ENCODE measurements at places on chromosomes 3 and 15.

- peak; percentile 93 for DNase-seq
Measured at GRCh38 chr3:46629551-46630517, 17.5 kb downstream of the FAM240A start.

DNA sequence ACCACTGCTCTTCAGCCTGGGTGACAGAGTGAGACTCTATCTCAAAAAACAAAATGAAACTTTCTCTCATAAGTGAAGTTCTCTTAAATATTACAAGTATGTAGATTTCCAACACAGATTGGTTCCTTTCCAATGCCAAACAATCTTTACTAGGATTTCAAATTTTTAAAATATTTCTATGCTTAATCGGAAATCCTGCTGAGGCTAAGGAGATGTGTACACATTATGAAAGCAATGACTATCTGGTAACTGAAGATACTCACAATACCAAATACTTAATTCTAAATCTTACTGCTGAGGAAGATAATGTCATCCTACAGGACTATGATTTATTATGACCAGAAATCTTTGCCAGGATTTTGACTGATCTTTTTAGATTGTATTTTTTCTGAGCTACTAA is 255.6 kb upstream of the ZNF717 start:
- DNase-seq: no peak

DNA sequence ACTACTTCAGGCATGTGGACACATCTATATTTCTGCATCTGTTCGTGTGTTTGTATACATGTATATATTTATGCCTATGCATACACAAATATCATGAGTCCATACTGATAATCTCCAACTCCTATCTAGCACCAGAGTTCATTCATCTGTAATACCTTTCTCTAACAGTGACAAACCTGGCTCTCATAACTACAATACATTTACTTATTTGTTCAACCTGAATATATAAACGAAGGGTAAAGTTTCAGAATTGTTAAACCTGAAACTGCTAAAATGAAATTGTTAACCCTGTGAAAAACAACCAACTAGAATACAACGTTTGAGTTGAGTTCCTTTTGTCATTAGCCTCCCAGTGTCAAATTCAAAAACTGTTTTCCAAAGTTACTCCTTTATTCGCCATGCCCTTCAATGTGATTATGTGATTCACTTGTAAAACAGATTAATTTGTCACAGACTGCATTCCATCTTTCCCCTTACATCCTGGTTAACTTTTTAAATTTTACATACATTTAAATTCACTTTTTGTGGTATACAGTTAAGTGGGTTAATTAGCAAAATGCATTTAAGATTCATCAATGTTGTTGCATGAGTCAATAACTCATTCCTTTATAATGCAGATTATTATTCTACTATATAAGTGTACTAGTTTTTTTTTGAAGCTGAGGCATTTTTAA is 58.5 kb downstream of the PIK3R4 start:
- DNase-seq: no peak

GRCh38 chr3:18751514-18751913 is 326.4 kb upstream of the SATB1 start:
- DNase-seq: no peak

DNA sequence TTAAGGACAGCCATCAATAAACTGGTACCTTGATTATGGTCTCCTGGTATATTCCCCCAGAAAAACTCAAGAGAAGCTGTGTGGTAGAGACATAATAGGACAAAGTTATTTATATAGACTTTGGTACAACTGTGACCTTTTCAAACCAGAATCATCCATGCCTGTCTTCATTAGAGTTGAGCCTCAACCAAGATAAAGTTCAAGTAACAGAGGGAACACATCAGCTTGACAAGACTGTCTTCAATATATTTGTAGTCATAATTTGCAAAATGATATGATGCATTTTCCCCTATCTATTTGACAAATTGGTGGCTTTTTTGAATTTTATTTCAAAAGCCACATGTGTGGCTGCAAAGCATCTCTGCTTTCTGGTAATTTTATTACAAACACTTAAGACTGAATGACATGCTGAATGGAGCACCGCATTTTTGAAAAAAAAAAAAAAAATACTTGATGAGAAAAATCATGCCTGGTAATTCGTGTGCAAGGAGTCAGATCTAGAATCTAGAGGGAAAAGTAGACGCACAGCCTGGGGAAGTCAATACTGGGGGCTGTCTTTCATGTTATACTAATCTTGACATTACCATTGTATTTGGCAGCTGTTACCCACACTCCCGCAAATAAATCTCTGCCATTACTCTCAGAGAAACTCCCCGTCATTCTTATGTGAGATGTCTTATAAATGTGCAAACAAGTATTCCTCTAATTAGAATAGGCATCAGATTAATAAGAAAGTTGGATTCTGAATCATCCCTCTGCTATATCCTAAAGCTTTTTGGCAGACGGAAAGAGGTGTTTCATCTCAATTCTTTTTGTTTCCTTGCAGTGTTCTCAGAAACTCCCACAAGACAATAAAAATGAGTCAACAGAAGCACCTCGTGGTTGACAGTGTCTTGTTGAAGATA is 554.8 kb upstream of the CBLB start:
- no peak for DNase-seq

DNA sequence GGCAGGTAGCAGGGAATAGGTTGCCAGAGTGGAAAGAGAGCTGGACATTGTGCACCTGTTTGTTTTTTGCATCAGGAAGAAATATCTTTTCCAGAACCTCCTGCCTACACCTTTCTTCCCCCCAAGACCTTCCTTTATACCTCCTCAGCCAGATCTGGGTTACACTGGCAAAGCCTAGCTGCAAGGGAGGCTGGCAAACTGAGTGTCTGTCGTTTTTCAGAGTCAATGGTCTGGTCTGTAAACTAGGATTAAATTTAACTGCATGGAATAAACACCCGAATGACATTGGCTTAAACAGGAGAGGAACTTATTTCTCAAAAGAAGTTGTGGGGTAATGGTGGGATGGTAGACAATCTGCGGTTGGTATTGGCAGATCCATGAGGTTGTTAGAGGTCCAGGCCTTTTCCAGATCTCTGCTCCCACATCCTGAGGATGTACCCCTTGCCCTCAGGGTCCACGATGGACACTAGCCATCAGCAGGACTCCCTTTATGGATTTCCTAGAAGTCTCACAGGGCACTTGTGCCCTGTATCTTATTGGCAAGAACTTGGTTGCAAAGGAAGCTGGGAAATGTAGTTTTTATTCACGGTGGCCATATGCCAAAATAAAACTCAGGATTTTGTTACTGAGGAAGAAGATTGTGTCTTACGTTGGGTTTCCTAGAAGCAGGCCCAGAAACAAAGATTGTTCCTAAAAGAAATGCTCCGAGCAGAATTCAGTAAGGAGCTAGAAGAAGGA is 3.2 kb upstream of the RARRES1 start:
- no peak for DNase-seq

GRCh38 chr3:184766555-184767261 is 45.3 kb upstream of the VPS8 start:
- DNase-seq: no peak

- no peak for DNase-seq
Measured at GRCh38 chr3:192817053-192817452, 89.7 kb upstream of the FGF12 start.

DNA sequence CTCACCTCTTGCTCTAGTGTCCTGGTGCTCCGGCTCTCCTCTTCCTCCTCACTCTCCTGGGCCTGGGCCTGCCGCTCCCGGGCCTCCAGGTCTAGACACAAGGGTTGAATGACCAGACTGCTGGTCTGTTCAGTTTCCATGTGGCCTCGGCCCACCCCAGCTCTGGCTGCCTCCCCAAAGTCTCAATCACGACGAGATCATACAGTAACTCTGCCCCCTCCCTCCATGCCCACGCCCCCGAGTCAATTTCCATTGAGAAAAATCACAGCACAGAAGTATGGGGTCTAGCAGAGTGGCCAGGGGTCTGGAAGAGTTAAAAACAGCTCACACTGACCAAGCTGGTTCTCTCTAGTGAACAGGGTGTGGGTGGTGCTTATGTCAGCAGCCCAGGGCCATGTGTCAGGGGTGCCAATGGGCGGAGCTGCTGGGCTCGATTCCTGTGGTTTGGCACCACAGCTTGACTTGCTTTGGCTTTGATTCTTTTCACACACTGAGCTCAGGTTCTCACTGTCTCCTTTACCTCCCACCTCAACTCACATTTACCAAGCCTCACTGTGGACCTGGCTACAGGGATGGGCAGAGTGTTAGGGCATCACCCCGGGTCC is 6.9 kb downstream of the C15orf62 start:
- DNase-seq: no peak

DNA sequence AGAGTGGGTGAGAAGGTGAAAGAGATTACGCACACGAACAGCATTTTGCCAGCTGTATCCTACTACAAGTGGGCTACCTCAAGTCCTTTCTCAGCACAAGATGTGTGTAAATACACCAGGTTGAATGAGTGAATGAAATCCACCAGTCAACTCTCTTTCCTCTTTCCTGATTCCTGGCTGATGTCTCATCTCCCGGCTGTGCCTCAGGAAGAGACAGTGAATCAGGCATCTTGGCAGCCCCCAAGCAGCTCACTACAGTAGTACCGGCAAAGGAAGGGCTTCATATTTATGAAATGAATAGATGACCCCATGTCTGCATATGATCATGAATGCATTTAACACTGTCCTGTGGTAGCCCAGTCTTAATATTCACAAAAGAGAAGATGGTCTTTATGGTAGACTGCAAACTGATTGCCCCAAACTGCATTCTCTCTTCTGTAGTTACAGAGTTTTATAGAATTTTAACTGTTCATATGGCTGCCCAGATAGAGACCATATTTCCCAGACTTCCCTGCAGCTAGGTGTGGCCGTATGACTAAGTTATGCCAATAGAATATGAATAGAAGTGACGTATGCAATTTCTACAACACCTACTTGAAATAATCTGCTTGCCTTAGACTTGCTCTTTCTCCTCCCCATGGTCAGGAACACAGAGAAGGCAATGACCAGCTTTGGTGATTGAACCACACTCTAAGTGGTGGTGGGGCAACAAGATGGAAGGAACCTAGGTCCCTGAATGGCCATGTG is 22.7 kb downstream of the MGLL start:
- no peak for DNase-seq

DNA sequence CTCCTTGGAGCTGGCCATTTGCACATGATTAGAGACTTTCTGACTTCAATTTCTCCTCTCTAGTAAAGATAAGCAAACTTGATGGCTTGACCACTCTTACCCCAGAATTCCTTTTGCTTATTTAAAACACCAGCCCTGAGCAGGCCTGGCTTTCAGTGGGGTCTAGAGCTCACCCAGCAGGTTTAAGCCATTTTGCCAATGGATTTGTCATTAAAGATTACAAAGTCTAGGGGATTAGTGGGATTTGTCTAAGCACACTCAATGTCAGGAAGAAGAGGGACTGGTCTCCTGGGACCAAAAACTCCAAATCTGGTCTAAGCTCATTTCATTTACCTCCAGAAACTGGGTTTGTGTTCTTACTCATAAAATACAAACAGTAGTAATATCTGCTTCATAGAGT is 57.3 kb upstream of the SNTN start:
- no peak for DNase-seq

GRCh38 chr3:43319794-43320193 is 33.5 kb downstream of the SNRK start:
- DNase-seq: no peak

DNA sequence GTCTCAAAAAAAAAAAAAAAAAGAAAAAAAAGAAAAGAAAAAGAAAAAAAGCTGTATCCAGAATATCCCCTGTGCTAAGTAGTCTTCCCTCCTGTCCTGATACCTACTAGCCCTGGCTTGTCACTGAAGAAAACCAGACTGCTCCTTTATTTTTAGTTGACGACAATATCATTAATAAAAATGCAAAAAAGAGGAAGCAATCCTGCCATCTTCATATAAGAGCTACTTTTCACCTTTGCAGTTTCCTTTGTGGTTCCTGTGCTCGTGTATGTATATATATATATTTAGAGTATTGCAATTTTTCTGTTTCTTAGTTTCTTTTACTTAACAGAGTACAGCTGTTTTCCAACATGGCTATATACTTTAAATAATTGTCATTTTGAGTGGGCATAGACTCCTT is 13.6 kb downstream of the C3orf20 start:
- no peak for DNase-seq

DNA sequence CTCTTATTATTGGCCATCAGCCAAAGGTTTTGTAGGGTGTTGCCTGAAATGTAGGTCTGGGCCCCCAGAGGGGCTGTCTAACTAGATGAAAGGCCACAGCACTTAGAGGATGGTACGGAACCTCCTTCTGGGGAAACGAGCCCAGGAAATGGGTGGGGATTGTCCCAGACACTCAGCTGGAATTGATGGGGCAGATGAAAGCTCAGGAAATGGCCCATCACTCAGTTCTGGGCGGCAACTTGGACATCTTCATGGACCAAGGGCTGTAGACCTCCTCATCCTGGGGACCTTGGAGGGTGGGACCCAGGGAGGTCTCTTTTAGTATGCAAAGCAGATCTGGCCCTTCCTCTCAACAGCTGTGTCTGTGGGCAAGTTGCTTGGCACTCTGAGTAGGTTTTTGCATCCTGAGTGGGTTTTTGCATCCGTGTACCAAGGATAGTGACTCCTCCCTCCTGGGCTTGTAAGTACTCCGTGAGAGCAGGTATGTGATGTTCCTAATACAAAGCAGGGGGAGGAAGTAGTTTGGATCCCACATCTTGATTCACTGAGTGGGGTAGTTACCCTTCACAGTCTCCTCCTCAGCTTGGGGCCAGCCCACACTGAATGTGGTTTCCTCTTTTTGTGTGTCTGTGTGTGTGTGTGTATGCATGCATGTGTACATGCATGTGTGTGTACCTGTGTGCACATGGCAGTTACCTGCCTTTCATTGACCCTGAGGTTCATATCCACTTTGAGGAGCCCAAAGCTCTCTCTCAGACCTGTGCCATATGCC is 292.0 kb downstream of the RPLP1 start:
- no peak for DNase-seq

GRCh38 chr3:38650248-38650951 is 913 bp upstream of the SCN5A start:
- no peak for DNase-seq

GRCh38 chr3:3085782-3086181 is 24.4 kb downstream of the IL5RA start:
- no peak for DNase-seq

- peak; percentile 47 for DNase-seq
Measured at GRCh38 chr3:182238126-182238525, 526.4 kb downstream of the SOX2 start.

GRCh38 chr15:67678993-67679392 is 136.5 kb downstream of the MAP2K5 start:
- no peak for DNase-seq

- no peak for DNase-seq
Measured at GRCh38 chr3:172256101-172256734, 192.0 kb downstream of the GHSR start.

DNA sequence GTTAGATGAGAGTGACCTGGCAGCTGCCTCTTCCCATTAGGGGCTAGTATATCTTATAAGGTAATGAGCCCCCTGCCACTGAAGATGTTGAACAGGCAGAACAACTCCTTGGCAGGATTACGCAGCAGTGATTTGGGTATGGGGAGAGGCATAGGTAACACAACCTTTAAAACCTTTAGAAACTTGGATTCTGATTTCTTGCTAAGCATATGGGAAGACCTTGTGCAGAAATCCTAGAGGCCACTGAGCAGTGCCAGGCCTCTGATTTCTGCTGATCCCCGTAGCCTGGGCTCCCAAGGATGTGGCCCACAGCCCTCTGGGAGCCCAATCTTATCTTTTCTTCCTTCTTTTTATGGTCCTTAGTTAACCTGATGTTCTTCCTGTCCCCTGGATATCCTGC is 237.9 kb upstream of the ROPN1 start:
- DNase-seq: no peak

Measured in iPS-NIHi11 (cell line).